ENCODE measurements at places on chromosomes 13 and 19. TPM values are rescaled to one million over a fixed set of nuclear protein-coding genes. Genes with fewer than 3 reads are reported as not detected.

- DNase-seq = no peak
Observed at GRCh38 chr13:94328381-94329041, 151.0 kb downstream of the DCT start.

Gene HS6ST3
- polyA plus RNA-seq = 0.25 TPM

DNA sequence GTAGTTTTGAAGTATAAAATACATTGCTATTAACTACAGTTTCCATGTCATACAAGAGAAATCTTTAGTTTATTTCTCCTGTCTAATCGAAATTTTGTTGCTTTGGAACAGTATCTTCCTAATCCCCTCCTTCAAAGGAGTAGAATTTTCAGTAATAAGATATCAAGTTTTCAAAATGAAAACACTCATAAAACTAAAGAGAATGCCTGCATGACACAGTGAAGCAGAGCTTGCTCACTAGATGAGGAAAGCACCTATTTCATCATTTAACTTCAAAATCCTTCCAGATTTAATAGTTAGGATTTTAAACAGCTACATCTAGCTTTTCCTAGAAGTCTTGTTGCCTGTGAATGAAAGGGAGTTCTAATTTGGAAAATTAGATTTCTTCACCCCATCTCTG, 80.8 kb downstream of the TNFSF11 start:
- no peak for DNase-seq

DNA sequence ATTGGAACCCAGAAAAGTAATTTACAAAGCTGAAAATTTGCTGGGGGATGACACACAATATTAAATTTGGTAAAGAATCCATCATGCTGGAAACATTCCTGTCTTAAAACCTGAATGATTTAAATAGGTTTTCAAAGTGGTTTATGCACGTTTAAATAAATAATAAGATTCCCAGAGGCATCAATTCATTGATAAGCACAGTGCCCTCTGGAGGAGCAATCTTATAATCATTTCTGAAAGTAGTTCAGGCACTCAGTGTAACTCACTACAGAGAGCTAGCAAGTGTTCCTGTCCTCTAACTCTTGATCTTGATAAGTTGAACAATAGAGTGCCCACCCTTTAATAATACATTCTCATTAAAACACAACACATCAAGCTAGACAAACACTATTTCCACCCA, 43.5 kb upstream of the SHISA2 start:
- no peak for DNase-seq

DNA sequence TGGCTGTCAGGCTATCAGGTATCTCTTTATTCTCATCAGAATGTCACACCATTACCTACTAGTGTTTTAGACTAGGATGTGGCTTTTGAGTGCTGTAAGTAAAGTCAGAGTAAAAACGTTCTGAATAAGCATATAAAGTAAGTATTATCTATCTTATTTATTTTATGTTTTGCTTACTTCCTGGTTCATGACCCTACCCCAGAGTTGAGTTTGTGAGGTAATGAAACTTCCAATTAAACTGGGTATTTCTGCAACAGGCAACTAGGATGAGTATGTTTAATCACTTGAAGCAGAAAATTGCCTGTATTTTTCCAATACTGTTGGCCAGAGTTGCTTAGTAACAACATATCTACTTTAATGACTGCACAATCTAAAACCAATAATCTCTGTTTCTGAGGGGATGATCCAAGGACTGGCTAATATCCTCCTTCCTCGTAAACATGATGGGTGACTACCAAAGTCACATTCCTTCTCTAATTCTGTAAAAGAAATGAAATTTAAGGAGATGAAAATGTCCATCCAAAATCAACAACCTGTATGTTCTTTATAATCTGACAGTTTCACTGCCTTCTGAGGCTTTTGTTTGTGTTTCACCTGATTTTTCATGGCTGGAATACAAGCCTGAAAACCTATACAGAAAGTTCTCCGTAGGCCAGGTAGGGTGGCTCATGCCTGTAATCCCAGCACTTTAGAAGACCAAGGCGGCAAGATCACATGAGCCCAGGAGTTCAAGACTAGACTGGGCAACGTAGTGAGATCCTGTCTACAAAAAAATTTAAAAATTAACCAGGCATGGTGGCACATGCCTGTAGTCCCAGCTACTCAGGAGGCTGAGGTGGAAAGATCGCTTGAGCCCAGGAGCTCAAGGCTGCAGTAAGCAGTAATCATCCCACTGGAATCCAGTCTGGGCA, 83.1 kb downstream of the ABCC4 start:
- no peak for DNase-seq

Gene KLK4
- not detected for polyA plus RNA-seq

- no peak for DNase-seq
Observed at GRCh38 chr13:113895436-113895835, 31.6 kb upstream of the GAS6 start.
